Aortic smooth muscle cell (primary cell): ENCODE measurements at places on chromosomes 7 and 10. TPM values are rescaled to one million over a fixed set of nuclear protein-coding genes. Genes with fewer than 3 reads are reported as not detected.

PLEKHS1 gene
- not detected in 2 replicates for total RNA-seq

FRMPD2 gene
- not detected in 2 replicates for total RNA-seq

GDF2 gene
- not detected in 2 replicates for total RNA-seq

ELOVL3 gene
- total RNA-seq: 0.26 TPM in 1 of 2 replicates, not detected in the other

TMEM176A gene
- total RNA-seq: not detected in 2 replicates
